ENCODE measurements at places on chromosomes 5 and 9. TPM values are rescaled to one million over a fixed set of nuclear protein-coding genes. Genes with fewer than 3 reads are reported as not detected.

DNA sequence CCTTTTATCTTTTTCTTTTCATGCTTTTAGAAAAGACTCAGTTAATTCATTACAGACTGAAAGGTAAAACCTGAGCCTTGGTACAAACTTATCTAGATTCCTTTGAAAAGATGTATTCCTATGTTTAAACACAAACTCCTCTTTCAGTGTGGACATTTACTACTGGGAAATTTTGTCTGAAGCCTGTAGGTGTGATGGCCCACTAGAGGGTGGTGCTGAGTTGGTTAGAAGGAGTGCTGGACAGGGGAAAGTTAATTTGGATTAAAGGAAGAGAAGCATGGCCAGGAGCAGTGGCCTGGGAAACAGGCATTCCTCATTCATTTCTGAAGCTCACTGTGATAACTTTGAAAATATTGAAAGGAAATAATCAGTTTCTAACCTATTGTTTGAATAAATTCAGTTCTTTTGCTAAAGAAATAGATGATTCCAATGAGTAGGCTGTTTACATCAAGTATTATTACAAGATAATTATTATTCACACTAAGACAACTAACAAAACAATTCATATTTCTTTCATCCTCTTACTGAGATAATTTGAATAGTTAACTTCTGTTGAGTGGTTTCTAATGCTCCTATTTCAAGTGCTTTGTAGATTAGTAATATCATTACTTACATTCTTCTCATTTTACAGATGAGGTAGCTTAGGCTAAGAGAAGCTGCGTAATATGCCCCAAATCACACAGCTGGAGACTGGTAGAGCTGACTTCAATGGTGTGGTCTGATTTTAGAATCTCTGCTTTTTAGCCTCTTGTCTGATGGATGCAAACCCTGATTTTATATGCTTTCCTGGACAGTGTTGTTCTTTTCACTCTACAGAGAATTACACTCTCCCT is 150.9 kb downstream of the ADGRV1 start:
- no peaks in the 10 kb centered on the region for H3K27me3 ChIP-seq
- DNase-seq: peak; percentile 48
- H3K36me3 ChIP-seq: no peaks in the 10 kb centered on the region
- no peak overlapping the region for H3K4me3 ChIP-seq
- no peaks in the 10 kb centered on the region for H3K4me1 ChIP-seq
- no peak overlapping the region for H3K27ac ChIP-seq

DNA sequence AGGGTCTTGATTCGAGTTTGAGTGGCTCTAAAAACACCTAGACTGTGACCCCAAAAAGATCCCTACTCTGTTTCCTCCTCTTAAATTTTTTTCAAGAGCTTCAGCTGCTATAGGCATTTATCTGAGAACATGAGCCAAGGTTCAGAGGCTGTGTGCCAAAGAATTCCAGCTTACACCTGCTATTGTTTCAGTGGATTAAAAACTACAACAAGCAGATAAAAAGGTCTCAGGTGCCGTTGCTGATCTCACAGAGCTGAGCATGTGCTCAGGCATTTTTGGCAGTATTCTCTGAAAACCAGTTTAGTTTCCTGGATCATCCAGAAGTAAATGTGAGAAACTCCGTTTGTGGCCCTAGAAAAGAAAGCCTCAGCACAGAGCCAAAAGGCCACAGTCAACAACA is 349.2 kb downstream of the DEPDC1B start:
- peaks cover 7% of the 10 kb centered on the region for H3K4me1 ChIP-seq
- no peak for DNase-seq
- H3K27me3 ChIP-seq: no peaks in the 10 kb centered on the region
- H3K4me3 ChIP-seq: no peak overlapping the region

- no peak for DNase-seq
- H3K4me3 ChIP-seq: no peak overlapping the region
- no peak overlapping the region for H3K27ac ChIP-seq
Observed at GRCh38 chr5:77192441-77193050, 17.9 kb upstream of the PDE8B start.

GRCh38 chr9:96867079-96867804 is 12.9 kb upstream of the ZNF782 start:
- H3K4me3 ChIP-seq: no peak overlapping the region
- no peak overlapping the region for H3K27ac ChIP-seq
- no peaks in the 10 kb centered on the region for H3K27me3 ChIP-seq
- DNase-seq: no peak
- H3K4me1 ChIP-seq: no peaks in the 10 kb centered on the region

DNA sequence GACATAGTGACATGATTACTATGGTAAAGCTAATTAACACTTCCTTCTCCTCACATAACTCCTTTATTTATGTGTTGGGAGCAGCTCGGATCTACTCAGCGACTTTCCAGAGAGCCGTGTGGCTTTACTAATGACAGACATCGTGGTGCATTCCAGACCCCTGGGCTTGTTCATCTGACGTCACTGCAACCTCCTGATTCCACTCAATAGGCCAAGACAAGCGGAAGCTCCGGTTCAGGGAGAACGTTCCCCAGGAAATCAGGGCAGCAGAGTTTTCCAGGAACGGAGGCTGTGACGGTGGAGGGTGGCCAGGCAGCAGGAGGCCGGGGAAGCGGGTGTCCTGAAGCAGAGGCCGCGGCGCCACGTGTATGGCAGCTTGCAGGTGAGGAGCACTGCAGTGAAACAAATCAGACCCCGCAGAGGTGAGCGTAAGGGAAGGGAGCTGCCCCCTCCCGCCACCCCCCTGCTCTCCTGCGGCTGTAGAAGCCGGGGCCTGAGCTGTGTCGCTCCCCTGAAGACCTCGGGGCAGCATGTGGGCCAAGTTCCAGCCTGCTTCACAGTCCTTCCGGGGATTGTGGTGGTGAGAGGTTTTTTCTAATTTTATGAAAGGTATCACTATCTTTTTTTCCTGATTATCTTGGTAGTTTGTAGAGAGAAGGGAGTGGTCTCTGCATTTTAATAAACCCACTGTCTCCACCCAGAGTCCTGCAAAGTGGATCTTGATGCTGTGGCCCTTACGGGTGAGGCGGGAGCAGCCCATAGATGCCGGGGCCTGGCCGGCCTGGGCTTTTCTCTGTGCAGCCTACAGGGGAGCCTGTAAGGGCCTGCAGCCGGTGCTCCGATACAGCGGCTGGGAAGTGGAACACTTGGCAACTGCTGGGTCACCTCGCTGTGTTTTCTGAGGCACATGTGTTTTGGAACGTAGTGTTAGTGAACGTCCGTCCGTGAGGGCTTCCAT is 220.4 kb upstream of the IRX4 start:
- H3K4me1 ChIP-seq: peaks cover 4% of the 10 kb centered on the region
- no peaks in the 10 kb centered on the region for H3K27me3 ChIP-seq
- H3K4me3 ChIP-seq: no peak overlapping the region

Gene CDK7
- 22.7 TPM for total RNA-seq
